Memory B cell (primary cell): ENCODE measurements at places on chromosomes 13 and 19.

GRCh38 chr19:34793565-34793964, 20.6 kb upstream of the ZNF599 start:
- no peak for DNase-seq

GRCh38 chr13:34164582-34164981, 346.6 kb downstream of the RFC3 start:
- no peak for DNase-seq

DNA sequence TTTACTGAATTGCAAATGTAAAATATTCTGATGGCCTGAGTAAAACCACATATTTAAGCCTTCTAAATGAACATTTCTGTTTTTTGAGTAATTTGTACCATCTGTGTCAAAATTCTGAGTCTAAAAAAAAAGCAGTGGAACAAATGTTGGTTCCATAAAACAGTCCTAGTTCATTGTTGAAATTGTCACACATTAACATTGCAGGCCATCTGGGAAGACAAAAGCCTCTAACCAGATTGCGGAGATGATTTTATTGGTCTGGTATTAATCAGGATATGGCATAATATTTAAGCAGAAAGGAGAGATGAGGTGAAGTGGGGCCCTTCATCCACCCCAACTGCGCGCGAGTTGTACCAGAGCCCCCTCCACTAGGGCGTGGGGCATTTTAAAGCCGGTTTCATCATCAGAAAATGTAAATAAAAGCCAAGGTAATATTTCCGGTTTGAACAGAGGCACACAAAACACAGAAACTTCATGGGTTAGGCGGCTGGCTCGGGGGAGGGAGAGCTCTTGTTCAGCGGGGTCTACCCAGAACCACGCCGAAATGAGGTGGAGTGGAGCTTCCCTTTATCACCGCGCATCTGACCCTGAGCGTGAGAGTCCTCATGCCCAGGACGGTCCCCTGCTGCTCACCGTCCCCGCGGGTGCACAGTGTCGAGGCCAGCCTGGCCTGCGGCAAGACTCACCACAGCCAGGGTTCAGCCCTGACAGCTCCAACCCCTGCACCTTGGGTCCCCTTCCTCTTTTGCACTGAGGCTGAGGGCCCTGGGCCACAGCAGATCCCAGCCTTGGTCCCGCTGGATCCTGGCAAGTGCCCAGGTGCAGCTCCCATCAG, 169.2 kb downstream of the URI1 start:
- DNase-seq, result no peak

- peak; percentile 38 for DNase-seq
Observed at GRCh38 chr19:55809381-55810058, 22.3 kb downstream of the NLRP11 start.

DNA sequence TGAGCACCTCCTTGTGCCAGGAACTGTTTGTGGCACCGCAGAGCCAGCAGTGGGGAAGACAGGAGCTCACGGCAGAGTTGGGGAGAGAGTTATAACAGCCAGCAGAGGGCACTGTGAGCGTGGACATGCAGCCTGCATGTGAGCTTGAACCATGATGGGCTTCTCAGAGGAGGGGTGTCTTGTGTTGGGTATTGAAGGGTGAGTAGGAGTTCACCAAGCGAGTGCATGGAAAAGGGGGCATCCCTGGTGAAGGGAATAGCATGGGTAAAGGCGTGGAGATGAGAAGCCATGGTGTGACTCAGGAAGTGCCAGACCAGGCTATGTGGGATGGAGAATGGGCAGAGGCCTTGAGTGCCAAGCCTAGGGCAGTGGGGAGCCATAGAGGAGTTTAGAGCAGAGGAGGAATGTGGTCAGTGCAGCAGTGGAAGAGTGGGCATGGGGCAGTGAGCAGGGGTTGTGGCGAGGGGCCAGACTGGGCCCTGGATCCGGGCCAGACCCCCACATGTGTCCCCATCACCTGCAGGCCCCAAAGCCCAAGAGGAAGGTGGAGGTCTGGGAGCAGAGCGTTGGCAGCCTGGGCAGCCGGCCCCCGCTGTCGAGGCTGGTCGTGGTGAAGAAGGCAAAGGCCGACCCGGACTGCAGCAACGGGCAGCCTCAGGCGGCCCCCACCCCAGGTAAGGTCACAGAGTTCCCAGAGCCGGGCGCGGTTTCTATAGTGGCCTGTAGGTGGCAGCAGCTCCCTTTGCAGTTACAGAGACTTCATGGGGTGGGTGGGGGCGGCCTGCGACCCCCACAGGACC, 11.8 kb upstream of the SHD start:
- peak; percentile 64 for DNase-seq

DNA sequence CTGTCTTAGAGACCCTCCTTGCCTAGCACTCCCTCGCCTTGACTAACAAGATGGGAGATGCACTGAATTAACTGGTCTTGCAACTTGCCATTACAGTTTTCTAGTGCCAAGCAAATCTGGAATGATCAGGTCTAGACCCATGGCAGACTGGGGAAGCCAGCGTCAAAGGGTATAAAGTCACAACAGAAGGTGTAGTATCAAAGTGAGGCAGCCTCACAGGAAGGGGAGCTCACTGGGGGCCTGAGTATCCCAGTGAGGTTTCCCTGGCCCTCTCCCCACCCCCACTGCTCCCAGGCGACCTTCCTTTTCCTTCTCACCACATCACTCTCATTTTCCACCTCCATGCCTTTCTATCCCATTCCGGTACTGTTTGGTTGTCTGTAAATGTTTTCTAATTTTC, 83.5 kb upstream of the DOCK9 start:
- no peak for DNase-seq

DNA sequence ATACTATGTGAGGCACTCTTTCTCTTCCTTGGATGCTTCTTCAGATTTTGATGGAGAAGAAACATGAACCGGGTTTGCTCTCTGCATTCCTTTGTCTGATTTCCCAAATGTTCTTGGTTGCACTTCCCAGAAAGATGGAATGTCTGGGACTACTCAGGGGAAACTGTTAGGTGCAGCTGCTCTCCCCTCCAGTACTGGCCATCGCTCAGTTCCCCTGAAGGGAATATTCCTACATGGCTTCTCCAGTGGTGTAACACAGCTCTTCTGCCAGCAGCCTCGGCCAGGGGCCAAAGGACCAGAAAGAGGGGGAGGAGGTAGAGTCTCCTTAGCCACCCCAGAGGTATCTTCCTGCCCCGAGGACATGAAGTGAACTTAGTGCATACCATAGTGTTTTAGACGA, 33.5 kb upstream of the SPRY2 start:
- no peak for DNase-seq

DNA sequence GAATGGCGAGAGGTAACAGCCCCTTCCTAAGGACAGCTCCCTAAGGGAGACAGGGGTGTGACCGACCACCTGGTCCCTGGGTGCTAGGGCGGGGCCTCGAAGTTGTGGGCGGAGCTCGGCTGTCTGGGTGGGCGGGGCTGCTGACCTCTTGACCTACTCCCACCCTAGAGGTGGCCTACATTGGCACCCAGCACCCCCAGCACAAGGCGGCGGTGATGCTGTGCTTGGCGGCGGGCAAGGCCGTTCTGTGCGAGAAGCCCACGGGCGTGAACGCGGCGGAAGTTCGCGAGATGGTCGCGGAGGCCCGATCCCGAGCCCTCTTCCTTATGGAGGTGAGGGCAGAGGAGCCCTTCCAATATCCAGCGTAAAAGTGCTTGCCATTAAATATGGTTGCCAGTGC, 2.4 kb downstream of the DHDH start:
- DNase-seq, result no peak

- no peak for DNase-seq
Observed at GRCh38 chr13:100439247-100439970, 149.2 kb downstream of the GGACT start.

- no peak for DNase-seq
Observed at GRCh38 chr13:48693998-48694397, 40.3 kb downstream of the CYSLTR2 start.

GRCh38 chr13:104584481-104584880, 1518.3 kb upstream of the SLC10A2 start:
- no peak for DNase-seq

DNA sequence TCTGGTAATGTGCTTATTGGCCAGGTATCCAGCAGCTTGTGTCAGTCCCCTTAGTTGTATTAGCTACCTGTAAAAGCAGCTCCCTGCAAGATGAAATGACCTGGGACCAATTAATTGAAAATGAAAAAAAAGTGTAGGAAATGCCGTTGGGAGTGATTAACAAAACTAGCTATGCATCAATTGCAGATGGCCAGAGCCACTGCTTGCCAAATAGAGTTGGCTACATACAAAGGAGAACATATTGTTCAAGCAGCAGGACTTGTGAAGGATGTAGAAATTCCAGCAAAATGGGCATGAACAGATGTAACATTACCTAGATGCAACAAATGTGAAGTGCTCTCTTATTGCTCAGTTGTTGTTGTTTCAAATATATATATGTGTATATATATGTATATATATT, 300.5 kb downstream of the PCDH17 start:
- no peak for DNase-seq

DNA sequence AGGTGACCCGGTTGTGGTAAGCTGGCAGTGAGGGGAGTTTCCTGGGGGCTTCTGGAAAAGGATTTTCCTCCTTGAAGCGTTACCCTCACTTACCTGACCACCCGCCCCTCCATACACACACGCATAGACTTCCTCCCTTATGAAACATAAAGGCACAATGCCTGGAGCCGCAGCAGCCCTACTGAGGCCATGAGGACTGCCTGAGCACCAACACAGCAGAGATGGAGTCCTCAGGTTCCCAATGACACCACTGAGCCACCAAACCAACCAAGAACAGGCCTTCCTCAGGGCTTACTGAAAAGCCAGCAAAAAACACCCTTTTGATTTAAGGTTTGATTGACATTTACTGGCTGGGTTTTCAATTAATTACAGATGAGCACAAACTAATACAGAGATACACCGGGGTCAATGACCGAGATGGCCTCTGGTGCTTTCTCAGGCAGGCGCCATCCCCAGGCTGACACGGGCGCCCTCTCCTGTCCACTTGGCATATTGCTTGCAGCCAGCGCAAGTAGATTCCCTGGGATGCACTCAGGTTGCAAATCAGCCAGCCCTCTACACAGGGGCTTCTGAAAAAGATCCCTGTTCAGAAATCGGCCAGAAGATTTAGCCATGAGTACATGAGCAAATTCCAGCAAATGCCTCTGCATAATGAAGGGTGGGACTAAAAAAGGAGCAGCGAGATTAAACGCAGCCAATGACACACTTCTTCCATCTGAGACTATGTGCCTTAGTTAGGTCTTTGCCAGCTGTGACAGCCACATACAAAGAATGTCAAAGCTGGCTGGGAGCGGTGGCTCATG, 14.8 kb downstream of the OPA3 start:
- peak; percentile 63 for DNase-seq

DNA sequence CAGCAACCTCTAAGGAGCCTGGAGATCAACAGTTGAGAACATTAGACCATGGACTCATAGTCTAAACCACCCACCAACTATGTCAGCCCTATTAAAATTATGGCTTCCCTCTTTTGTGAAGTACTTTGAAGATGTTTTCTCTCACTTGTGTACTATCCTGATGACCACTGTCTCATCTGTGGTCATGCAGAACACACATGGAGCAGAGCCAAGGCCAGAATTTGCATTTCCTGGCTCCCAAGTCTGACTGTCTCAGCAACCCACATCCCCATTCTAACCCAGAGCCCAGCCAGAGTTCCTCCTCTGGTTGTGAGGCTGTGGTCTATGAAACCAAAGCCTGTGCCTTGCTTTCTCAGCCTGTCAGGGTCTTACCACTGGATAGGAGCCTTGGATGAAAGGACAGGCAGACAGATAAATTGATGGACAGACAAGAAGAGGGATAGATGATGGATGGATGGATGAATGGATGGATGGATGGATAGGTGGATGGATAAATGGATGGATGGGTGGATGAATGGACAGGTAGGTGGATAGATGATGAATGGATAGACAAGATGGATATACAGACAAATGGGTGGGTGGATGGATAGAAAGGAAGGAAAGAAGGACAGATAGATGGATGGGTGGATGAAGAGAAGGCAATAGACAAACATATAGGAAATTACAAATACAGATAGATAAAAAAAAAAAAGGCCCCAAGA, 35.4 kb downstream of the ZNF557 start:
- DNase-seq, result no peak

DNA sequence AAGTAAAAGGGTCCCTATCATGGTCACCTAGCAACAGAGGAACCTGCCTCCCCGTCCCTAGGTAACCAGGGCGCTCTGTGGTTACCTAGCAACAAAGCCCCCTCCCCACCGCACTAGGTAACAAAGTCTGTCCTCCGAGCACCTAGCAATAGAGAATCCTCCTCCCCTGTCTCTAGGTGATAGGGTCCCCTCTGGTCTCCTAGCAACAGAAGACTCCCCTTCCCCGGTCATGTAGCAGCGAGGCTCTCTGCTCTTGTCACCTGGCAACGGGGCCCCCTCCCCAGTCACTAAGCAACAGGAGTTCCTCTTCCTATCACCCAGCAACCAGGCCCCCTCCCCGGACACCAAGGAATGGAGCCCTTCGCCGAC, 307 bp downstream of the JOSD2 start:
- no peak for DNase-seq

GRCh38 chr13:26299168-26299750, 45.3 kb downstream of the CDK8 start:
- DNase-seq, result no peak

- DNase-seq, result no peak
Observed at GRCh38 chr13:20652946-20653345, 50.6 kb upstream of the IL17D start.

DNA sequence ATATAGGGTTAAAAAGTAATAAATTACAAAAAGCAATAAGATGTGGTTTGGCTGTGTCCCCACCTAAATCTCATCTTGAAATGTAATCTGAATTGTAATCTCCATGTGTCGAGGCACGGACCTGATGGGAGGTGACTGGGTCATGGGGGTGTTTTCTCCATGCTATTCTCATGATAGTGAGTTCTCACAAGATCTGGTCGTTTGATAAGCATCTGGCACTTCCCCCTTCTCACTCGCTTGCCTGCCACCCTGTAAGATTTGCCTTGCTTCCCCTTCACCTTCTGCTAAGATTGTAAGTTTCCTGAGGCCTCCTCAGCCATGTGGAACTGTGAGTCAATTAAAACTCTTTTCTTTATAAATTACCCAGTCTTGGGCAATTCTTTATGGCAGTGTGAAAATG, 577.4 kb downstream of the TBC1D4 start:
- no peak for DNase-seq

- no peak for DNase-seq
Observed at GRCh38 chr19:33734913-33735312, 61.8 kb upstream of the KCTD15 start.

DNA sequence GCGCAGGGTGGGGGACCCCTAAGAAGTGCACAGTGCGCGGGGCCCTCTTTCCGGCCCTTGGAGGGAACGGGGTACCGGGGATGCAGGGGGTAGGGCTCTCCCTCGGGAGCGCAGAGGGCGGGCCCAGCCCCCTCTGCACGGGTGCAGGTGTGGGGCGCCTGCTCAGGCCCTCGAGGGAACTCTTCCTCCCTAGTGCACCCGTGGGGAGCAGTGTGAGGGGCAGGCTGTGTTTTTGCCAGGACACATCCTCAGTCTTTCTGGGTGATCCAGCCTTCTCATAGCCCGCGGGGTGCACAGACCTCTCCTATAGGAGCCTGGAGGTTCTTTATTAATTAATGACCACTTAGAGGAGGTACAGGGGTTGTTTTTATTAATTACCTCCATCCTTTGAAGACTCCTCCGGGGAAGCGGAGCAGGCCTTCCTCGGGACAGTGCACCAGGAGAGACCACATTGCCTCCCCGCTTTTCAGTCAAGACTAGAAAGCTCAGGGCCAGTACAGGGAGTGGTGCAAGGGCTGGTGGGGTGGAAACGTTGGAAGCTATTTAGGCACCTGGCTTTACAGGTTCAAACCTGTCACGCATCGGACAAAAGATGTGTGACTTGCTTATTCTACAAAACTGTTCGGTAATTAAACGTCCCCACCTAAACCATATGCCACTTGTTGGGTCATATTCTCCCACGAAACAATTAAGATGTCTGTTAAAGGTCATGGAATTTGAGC, 598 bp upstream of the GJB6 start:
- DNase-seq, result no peak

- DNase-seq, result no peak
Observed at GRCh38 chr13:26867451-26868091, 107.0 kb upstream of the GPR12 start.
